CD8-positive, alpha-beta T cell (primary cell): ENCODE measurements at places on chromosomes 4 and X.

DNA sequence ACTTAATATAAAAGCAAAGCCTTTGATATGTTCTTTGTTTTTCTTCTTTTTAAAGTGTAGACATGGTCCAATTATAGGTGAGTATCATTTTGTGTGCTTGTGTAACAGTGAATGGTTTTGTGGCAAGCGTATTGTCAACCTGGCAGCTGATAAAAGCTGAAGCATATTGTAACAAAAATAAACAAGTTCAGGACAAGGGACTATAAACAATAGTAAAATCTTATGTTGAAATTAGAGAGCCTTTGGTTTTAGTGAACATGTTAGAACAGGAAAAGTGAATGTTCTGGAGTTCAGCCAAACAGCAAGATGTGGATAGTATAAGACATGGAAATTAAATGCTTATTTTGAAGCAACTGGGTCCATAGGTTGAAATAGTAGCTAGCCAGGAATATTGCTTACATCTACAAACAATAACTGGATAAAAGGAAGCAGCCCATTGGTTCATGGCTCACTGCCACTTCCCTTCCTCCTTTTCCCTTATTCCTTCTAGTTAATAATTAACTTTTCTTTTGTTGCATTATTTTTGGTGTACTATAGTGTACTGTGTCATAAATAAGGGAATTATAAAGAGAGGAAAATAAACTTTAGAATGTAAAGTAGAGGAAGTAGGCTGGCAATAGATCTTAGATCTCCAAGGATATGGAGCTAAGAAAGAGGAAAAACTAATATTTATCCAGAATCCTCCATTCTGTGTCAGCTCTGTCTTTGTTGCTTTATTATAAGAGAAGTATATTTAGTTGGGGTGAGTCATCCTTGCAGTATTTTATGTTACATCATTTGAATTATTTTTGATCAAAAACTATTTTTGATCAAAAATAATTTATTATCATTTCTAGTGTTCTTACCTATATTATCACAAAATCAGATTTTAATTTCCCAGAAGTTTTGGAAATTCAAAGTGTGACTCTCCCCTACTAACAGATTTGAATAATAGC lies 65.6 kb downstream of the MRPL1 start:
- DNase-seq: no peak

DNA sequence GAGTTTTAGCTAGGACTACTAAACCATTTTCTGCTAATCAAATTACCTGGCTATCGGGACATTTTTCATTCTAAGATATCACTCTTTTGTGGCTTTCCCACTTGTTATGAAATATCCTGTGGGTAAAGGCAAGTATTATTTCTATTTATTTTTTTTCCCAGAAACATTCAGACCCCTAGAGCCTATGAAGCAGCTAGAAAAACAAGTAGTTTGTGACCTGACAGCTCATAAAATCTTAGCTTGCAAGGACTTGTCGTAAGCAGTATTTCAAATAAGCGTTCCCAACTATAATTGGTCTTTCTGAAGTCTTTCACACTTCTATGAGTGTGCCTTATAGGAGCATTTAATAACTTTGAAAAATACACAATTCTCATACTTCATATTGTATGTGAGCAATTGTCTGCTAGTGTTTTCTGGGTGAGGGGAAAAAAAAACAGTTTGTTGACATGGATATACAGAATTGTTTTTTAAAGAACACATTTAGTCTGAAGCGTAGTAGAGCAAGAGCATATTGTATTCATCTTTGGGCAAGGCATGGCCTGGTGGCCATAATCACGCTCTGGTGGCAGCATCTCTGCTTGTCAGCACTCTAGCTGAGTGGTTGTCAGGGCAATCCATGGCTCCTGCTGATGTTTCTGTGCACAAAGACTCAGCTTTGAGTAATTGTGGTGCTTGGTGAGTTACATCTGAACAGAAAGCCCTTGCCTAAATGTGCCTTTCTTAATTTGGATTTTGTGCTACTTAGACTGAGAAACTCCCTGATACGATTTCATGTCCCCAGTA lies 2.6 kb downstream of the MCUB start:
- DNase-seq: no peak

DNA sequence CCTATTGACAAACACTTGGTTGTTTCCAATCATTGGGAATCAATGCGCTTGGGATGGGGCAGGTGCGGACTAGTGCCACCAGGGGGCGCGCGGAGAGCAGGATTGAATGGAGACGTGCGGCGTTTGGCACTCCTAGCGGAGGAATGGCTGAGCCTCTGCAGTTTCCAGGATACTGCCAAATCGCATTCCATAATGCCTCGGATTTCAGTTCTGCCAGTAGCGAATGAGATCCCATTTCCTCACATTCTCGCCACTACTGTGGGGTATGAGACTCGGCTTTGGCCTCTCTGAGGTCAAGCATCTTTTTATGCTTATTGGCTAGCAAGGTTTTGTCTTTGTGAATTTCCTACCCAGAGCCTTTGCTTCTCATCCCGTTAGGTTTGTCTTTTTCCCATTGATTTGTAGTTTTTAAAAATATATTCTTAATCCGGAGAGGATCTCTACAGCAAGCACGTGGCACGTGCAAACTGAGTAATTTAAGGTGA lies 28.7 kb downstream of the CLDN34 start:
- DNase-seq: peak; percentile 79

GRCh38 chrX:78708816-78709215 lies 38.7 kb upstream of the LPAR4 start:
- DNase-seq: no peak

DNA sequence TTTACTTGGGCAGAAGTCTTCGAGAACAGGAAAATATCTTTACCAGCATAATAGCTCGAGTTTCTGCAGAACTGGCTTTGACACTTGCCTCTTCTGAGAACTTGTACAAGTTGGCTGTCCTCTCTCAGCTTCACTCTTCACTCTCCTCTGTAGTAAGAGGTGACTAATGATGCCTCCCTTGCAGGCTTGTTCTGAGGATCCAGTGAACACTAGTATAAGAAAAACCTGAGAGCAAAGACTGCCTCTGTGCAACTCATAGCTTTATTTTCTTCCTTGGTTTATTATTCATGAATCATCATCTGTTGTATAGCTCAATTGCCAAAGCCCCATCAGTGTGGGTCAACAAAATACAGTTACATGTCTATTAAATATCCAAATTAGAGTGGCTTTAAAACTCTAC lies 266.7 kb upstream of the CLNK start:
- DNase-seq: no peak

DNA sequence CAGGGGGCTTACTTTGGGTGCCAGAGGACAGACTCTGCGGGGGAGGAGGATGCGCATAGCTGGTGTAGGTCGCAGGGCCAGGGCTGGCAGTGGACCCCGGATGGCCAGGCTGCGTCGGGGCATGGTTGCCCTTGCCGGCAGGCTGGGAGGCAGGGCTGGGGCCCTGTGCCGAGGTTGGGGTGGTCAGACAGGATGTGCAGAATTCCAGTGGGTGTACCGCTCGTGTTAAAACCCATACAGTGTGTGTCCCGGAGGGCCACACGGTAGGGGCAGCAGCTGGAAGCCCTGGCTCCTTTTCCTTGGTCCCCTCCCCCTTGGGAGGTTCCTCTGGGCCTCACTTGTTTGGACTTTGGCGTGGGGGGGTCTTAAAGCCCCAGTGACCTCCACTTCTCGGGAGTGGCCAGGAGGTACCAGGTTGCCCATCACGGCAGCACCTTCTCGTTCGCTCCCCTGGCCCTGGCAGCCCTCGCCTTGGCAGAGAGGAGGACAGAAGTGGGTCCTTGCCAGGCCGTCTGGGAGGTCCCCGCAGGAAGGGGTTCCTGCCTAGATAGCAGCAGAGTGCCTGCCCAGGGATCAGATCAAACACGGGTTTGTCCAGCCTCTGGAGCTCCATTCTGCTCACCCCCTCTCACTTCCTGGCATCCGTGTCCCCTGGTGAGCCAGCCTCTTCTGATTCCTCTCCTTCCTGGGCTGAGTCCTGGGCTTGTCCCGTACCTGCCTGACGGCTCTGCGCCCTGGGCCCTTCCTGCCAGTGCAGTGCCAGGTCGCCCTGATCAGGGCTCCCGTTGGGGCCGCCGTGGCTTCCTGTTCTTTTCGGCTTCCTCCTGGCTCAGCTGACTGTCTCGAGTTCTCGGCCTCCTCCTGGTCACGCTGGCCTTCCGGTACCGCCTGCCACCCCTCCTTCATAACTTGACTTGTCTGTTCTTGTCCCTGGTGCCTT lies 56.7 kb upstream of the HGFAC start:
- no peak for DNase-seq

DNA sequence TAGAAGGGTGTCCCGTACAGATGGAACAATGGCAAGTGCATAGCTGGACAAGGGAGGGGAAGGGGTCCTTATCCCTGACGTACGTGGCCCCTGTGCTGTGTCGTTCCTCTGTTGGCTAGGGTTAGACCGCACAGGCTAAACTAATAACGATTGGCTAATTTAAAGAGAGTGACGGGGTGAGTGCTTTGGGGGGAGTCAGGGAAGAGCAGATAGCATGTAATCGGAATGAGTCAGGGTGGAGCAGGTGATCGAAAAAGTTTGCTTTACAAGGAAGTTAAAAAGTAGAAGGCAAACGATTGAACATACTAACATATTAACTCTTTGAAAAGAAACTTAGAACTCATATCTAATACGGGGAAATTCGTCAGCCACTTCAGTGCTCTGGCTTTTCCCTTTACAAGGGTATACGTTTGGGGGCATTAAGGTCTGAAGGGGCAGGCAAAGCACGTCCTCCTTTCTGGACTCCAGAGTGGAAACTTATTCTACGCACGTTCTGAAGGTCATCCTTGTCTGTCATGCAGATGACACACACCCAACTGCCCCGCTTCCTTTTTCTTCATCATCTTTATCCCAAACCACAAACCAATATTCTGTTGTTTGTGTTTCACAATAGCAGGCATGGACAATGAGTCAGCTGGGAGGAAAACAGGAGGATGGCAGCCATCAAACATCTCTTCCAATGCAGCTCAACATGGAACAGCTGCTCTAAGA lies 10.2 kb upstream of the CRLF2 start:
- no peak for DNase-seq

- peak; percentile 11 for DNase-seq
These were observed 74.8 kb downstream of the IL15 start for GRCh38 chr4:141711211-141711610.

- no peak for DNase-seq
These were observed 163.0 kb downstream of the EFNB1 start for GRCh38 chrX:68991691-68992345.

- DNase-seq: no peak
These were observed 17.9 kb upstream of the EXOSC9 start for GRCh38 chr4:121783210-121783609.

DNA sequence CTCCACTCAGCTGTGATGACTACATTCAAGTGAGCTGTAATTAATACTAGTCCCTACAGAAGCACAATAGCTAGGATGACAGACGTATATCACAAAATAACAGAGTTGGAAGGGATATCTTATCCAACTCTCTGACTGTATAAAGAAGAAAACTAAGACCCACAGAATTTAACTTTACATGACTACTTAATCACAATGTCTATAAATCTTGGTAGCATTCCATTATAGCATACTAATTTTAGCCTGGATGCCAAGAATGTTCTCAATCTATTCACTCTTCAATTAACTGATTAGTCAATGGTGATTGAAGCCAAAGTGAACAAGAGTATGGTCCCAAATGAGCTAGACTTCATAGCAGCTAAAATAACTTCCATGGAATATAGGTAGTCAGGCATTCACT lies 31.2 kb downstream of the RPS6KA6 start:
- DNase-seq: no peak

DNA sequence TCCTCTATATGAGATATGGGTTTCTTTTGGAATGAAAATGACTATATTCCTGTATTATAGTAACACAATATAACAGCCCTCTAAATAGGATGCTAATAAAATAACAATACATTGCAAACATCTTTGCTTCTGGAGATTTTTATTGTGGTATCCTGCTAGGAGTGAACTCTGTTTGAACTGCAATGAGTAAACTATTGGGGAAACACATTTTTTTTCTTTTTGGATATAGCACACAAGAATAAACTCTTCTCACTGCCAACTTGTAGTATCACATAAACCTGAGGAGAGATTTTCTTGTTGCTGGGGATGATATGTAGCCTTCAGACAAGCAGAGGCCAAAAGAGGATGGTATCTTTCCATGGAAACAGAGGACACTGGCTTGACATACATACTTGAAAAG lies 238.2 kb downstream of the C4orf33 start:
- DNase-seq: no peak

DNA sequence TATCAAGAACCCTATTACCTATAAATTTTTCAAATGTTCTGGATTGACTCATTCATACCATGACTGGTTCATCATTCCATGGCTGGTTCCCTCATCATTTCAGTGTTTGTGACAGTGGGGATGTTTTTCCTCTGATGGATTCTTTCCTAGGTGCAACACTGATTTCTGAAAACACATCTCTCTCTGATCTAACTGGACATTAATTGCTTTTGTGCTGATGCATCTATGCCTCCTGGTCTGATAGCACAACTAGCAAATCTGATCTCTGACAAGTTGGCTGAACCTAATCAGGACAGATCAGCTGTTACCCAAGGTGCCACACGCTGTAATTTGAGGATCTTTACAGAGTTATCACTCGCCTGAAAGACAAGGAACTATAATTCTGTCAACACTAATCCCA lies 140.2 kb downstream of the LDB2 start:
- no peak for DNase-seq

GRCh38 chr4:72390409-72390808 lies 178.6 kb downstream of the ADAMTS3 start:
- no peak for DNase-seq

- DNase-seq: no peak
These were observed 231.2 kb upstream of the F9 start for GRCh38 chrX:139299309-139299708.

DNA sequence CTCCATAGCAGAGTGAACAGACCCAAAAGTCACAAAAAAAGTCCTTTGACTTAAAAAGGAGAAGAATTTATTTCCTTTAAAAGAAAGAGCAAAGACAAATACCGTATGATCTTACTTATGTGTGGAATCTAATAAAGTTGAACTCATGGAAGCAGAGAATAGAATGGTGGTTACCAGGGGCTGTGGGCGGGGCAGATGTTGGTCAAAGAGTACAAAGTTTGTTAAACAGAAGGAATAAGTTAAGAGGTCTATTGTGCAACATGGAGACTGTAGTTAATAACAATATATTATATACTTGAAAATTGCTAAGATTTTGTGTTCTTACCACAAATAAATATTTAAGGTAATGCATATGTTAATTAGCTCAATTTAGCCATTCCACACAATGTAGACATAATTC lies 173.3 kb upstream of the S100G start:
- DNase-seq: no peak
